Activated naive CD8-positive, alpha-beta T cell treated with anti-CD3 and anti-CD28 coated beads, Interleukin-2, amount 10 ng/mL, durations not matched to agents 7 days and 5 days (primary cell): ENCODE measurements at places on chromosomes 1 and 21. TPM values are rescaled to one million over a fixed set of nuclear protein-coding genes. Genes with fewer than 3 reads are reported as not detected.

Gene LCE1A
- total RNA-seq = not detected

GRCh38 chr21:14991957-14992356, 72.8 kb downstream of the NRIP1 start:
- DNase-seq = no peak

DNA sequence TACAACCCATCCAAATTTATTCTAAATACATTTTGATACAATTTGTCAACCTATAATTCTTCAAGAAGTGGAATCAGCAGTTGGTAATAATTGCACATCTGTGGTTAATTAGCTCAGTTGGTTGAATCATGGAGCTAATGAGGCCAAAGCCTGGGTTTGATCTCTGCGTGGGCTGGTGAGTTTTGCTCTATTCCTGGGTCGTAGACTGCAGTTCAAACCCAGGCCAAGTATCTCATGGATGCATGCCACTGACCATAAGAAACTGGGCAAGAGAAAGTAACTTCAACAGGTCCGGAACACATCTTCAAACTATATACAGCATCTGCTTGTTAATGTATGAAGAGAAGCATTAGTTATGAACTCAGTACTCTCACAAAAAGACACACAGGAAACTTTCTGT, 779.7 kb downstream of the USP25 start:
- DNase-seq = no peak

Gene PAQR6
- 7.0 TPM for total RNA-seq

DNA sequence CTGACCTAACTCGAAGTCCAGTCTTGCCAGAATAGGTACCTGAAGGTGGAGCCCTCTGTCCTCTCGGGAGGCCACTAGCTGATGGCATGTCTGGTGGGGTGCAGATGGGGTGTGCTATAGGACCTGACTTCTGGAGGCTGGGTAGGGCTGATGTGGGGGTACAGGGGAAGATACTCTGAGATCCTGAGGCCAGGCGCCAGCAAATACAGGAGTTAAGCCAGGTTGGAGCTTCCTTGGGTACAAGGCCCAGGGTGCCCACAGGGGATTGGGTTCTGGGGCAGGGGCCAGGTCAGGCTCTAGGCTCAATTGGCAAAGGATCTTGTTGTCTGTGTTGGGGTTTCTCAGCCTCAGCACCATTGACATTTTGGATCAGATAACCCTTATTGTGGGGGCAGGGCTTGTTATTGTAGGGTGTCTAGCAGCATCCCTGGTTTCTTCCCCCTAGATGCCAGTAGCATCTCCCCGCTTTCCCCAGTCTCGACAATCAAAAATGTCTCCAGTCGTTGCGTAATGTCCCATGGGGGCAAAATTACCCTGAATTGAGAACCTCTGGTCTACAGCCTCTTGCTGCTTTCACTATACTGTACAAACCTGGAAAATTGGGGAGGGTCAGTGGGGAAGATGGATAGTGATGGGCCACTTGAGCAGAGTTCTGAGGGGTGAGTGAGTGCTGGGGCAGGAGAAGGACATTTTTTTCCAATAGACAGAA, 9.2 kb downstream of the PTPRF start:
- DNase-seq = no peak

GRCh38 chr1:245370175-245370825, 215.5 kb downstream of the KIF26B start:
- no peak for DNase-seq

- DNase-seq = no peak
Measured at GRCh38 chr1:225880222-225880588, 2.0 kb downstream of the TMEM63A start.

Gene MYOM3
- not detected for total RNA-seq

Gene LRRC71
- total RNA-seq = not detected

DNA sequence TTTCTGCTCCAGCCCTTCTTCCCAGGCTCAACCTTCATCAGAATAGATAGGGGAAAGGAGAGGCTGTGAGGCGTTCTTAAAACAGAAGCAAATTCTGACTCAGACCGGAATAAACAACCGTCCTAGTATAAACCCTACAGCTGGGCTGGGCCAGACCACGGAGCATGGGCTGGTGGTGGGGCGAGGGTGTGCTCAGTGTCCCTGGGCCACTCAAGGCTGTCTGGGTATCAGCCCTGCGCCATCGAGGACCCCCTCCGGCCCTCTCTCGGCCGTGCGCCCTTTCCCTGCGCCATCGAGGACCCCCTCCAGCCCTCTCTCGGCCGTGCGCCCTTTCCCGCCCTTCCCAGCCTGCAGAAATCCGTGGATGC, 36.0 kb downstream of the CAPN2 start:
- DNase-seq = no peak

Gene SPRR2D
- total RNA-seq = not detected

Gene ETV3L
- total RNA-seq = not detected

- DNase-seq = no peak
Measured at GRCh38 chr1:34406833-34407539, 230.3 kb downstream of the C1orf94 start.

- DNase-seq = no peak
Measured at GRCh38 chr1:232249339-232249738, 380.6 kb downstream of the SIPA1L2 start.

Gene RNU1-4
- 3,257 TPM for total RNA-seq

DNA sequence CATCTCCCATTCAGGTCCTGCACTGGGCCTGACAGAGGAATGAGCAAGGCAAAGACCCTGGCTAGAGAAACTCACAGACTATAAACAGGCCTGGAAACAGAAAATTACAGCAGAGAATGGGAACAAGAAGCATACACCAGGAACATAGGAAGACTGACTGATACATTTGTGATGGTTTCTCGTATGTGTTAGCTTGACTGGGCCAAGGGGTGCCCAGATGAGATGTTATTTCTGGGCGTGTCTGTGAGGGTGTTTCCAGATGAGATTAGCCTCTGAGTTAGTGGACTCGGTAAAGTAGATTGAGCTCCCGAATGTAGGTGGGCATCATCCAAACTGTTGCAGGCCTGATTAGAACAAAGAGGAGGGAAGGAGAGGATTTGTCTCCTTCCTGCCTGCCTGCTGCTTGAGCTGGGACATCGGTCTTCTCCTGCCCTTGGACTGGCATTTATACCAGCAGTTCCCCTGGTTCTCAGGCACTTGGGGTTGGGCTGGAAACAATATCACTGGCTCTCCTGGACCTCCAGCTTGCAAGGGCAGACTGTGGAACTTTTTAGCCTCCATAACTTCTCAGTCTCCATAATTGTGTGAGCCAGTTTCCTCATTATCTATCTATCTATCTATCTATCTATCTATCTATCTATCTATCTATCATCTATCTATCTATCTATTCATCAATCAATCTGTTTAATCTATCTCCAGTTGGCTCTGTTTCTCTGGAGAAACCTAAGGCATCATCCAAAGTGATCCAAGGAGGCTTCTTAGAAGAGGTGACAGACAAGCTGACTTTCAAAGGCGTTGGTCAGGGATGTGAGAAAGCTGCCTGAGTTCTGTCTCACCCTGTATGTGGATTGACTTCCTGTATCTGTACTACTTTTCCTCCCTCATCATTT, 9.7 kb upstream of the FOXO6 start:
- DNase-seq = no peak

DNA sequence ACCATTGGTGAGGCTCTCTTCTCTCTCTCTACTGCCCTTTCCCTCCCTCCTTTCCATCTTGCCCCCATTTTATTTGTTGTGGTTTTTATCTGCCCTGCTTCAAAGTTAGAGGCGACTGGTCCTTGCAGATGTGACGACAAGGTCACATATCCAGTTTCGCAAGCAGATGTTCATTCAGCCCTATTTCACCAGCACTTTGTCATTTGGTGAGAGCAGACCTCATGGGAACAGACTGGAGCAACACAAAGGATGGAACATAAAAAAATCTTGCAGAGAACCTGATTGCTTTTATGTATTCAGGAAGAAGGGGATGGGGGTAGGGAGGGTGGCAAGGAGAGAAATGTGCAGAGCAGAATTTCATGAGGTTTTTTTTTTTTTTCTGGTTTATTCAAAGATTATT, 84.3 kb downstream of the ELAVL4 start:
- DNase-seq = no peak

Gene BCAR3
- total RNA-seq = 0.71 TPM

Gene GJB3
- not detected for total RNA-seq

GRCh38 chr1:170261669-170262068, 115.9 kb downstream of the NTMT2 start:
- no peak for DNase-seq

Gene PPP1R15B
- total RNA-seq = 77.5 TPM

Gene RNF223
- not detected for total RNA-seq

DNA sequence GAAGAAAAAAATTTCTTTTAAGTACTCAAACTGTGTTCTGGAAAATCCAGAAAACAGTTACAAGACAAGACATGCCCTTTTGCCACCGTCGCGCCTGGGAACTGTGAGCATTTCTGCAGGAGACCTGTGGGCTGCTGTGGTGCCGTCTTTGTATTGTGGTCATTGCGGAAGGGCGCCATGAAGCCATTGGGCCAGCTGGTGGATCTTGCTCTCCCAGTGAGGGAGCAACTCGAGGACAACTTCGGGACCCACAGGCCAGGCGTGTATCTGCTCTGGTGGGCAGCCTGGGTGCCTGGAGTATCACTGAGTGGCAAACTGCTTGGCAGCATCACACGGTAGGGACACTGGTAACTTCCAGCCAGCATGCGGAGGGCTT, 3.8 kb upstream of the THEMIS2 start:
- no peak for DNase-seq

DNA sequence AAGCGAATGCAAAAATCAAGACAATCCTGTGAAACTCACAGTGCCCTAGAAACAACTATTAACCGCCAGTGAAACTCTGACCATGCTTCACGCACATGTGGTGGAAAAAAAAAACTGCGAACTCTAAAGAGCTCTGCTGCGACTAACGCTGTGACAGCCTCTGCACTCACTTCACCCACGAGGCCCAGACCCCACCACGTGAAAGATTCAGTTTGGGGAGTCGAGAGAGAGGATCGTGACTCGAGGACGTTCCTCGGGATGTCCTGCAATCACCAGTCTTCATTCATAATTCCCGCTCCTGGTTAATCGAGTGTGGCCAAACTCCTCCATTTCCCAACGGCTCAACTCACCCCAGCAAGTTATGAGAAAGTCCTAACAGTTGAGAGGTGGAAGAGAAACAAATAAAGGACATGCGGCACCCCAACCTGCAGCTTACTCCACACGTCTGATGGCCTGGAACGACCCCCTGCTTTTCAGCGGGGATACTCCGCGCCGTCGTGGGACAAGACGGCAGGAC, 1.1 kb downstream of the SERBP1 start:
- peak; percentile 41 for DNase-seq

DNA sequence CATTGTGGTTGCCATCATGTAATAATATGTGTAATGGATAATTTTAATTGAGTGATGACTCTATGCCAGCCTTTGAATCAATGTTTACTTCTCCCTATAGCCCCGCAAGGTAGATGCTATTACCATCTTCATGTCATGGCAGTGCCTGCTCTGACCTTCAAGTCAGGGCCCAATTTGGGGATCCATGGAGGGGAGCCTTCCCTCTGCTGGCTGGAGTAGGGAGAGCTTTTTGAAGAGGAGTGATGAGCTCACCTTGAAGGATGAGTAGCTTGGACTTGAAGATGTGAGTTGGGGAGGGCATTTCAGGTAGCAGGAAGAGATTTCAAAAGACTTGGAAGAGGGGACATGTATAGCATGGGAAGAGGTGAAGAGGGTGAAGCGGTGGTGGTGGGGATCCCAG, 189.2 kb downstream of the FOXD2 start:
- DNase-seq = no peak

- DNase-seq = no peak
Measured at GRCh38 chr21:29365661-29366265, 67.0 kb downstream of the BACH1 start.

- no peak for DNase-seq
Measured at GRCh38 chr1:84624876-84625275, 50.6 kb upstream of the CTBS start.

GRCh38 chr1:155715777-155716176, 26.9 kb downstream of the DAP3 start:
- no peak for DNase-seq

- no peak for DNase-seq
Measured at GRCh38 chr1:207841293-207841692, 69.6 kb downstream of the CD34 start.

DNA sequence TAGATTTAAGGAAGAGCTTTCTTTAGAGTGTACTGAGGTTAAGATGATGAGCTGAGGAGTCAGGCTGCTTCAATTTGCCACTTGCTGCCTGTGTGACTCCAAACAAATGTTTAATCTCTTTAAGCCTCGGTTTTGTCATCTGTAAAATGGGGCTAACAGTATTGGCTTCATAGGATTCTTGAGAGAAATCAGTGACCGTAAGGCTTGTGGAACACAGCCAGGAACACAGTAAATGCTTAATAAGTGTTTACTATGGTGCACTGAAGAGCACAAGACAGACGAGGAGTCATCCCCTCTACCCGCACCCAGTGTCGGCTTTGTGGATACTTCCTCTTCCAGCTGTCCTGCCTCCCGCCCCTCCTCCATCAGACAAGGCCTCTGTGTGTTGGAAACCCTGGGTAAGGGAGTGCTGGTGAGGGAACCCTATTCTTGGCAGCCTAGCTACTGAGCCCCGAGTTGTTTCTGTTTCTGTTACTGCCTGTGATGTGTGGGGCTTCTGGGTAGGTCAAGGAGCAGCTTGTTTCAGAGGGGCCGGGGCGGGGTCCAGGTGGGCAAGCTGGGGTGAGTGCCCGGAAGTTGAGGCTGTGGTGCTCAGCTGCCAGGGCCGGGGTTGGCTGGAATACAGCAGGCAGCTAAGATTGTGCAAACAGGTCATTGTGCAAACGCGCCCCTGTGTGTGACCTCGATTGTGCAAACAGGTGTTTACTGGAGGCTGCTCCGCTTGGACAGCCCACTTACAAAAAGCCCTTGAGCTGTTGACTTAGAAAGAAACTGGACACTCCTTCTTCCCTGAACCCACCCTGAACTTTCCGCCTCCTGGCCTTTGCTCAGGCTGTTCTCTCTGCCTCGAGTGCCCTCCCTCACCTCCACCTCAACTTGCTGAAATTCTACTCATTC, 4.0 kb upstream of the CSF3R start:
- no peak for DNase-seq

Gene THEM5
- not detected for total RNA-seq

Gene PLD5
- total RNA-seq = not detected

DNA sequence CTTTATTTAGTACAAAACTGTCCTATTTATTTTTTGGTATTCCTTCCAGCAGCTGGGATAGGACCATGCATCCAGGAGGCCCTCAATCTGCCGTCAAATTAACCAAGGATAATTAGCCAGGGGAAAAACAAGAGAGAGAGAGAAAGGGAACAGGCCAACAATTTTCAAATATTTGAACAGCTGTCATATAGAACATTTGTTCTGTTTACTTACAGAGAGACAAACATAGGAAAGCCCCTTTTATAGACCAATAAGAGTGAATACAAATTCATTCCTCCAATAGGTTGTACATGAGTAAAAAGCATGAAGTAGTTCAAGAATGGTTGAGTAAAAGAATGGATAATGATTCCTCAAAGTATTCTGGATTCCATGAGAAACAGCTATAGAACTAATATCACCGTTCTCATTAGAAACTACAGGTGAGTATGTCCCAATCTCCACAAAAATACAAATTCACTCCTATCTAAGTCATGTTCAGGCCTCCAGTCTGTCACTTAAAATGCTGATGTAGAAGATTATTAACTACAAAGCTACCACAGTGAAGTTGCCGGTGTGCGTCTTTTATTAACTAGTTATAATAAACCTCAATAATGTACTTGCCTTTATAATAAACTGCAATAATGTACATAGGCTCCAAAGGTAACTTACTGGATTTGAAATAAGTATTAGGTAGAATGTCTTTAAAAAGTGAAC, 64.8 kb upstream of the GNG4 start:
- DNase-seq = no peak

Gene AGRN
- total RNA-seq = 19.3 TPM

Gene PLPPR4
- total RNA-seq = not detected
